ENCODE measurements at places on chromosomes 13 and 19.

GRCh38 chr13:106407338-106407737 is 128.1 kb downstream of the EFNB2 start:
- DNase-seq, result no peak

GRCh38 chr13:70390064-70390463 is 281.8 kb upstream of the KLHL1 start:
- DNase-seq, result no peak

GRCh38 chr13:93771782-93772181 is 545.2 kb downstream of the GPC6 start:
- DNase-seq, result no peak

DNA sequence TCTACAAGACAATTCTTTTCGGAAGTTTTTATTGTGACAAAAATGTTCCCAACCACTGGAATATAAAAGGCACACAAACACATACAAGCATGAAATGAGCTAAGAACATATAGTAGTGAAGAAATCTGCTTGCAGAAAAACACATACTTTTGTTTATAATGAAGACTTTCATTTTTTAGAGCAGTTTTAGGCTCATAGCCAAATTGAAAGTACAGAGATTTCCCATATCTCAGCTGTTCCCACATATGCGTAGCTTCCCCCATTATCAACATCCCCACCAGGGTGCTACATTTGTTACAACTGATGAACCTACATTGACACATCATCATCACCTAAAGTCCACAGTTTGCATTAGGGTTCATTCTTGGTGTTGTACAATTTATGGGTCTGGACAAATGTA is 249.4 kb downstream of the KCTD12 start:
- no peak for DNase-seq

- DNase-seq, result no peak
Observed at GRCh38 chr19:19546751-19547162, 8.7 kb downstream of the CILP2 start.

DNA sequence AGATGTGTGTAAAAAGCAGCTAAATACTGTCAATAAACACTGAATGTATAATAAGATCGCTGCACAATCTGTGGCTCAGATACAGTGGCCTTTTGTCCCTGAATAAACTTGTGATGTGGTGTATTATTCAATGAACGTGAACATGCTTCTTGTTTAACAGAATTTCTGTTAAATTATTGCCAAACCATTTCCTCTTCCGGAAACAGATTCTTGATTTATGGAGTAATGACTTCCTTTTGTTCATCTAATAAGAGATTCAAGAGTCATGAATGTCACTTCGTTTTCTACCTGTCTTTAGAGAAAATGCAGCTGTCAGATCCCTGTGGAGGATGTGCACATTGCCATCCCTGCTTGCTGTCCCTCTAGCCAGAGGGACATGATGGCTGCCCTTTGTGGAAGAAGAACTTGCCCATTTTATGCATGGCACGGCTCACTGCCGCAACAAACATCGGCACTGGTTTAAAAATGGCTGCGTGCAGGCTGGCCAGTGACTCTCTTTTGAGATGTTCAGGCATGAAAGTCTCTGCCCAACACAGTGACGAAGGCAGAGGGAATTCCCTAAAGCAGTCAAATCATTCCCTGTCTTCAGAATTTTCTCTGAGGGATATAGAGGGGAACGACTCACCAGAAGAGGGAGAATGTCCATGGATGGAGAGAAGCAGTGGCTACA is 3.1 kb upstream of the TNFSF13B start:
- DNase-seq, result no peak

DNA sequence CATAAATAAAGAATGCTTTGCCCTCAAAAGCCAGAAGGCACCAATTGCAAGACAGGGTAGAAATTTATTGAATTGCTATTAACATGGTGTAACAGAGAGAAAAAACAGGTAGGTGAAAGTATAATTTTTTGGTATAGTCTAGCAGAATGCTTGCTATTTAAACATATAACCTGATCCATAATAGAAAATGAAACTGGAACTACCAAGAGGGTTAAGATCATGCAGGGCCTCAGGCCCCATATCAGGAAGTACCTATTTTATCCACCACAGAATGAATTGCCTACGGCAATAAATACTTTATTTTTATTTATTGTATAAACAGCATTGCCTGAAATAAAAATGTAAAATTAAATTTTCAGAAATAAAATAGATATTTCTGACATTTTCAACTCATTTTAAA is 159.5 kb downstream of the PRR20E start:
- DNase-seq, result no peak

GRCh38 chr13:68834375-68834774 is 1273.3 kb upstream of the ATXN8OS start:
- DNase-seq, result no peak

DNA sequence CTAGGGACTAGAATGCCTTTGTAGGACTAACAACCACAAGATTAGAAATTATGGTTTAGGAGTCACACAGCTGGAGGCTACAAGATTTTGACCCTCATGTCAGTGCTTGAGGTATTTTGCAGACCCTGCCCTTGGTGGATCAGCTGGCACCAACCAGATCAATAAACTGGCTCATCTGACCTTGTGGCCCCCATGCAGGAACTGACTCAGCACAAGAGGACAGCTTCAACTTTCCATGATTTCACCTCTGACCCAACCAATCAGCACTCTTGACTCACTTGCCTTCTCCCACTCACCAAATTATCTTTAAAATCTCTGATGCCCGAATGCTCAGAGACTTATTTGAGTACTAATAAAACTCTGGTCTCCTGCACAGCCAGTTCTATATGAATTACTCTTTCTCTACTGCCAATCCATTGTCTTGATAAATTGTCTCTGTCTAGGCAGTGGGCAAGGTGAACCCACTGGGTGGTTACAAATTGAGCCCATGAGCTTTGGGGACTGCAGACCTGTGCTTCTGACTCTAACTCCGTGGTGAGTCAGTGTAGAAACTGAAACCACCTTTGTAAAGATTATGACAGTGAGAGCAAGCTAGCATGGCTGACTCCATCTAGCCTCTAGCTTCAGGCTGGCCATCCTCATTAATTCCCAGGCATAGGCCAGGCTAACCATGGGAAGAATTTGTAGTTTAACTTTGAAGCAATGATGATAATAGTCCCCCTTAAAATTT is 33.9 kb upstream of the CEACAM8 start:
- no peak for DNase-seq

GRCh38 chr13:44884076-44884729 is 105.1 kb downstream of the NUFIP1 start:
- DNase-seq, result no peak

DNA sequence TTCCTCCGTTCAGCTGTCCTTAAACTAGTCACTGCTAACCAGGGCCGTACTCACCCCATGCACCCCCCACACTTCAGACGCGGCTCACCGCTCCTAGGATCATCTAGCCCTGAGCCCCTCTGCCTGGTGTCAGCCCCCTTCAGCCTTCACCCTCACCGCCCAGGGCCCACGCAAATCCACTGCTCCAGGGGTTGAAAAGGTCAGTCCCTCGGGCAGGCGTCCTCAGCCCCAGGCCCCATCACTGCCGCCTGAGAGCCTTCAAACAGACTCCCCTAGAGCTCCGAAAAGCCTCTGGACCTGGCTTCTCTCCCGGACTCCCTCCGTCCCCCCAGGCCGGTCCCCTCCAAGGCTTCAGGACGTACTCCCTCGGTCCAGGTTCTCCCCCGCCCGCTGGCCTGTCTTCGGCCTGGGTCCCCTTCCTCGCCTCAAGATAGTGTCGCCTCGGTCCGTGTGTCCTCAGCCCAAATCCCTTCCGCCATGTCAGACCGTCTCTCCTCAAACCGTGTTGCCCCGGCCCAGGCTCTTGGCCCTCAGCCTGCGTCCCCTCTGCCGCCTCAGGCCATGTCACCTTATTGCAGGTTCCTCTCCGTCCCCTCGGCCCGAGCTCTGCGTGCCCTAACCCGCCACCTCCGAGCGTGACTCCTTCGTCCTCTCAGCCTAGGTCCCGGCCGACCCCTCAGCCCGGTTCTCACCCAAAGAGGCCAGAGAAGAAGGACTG is 553 bp downstream of the NAPA start:
- no peak for DNase-seq

- DNase-seq, result no peak
Observed at GRCh38 chr19:14072535-14073260, at the start of gene MISP3. TSS of gene MISP3 (plus strand) at chr19:14072786. CDS start at chr19:14073310, 524 bp downstream.

GRCh38 chr13:36418022-36418805 is 14.1 kb upstream of the CCNA1 start:
- no peak for DNase-seq

DNA sequence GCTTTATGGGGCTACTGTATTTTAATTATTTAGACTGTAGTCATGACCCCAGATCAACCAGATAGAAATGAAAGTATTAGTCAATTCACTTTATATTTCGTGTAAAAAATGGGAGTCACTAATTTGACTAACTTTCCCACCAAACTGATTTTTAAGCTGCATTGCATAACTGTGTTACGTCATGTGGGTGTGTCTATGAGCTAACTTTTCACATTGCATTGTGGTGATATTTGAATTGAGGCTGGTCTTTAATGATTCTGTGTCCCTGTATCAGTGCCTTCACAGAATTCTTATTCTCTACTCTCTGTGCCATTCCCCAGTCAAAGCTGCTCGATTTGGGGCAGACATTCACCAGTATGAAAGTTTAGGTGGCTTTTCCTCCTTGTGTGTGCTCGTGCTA is 172.7 kb upstream of the MAB21L1 start:
- DNase-seq, result no peak

- no peak for DNase-seq
Observed at GRCh38 chr13:97283888-97284287, 61.8 kb downstream of the MBNL2 start.

DNA sequence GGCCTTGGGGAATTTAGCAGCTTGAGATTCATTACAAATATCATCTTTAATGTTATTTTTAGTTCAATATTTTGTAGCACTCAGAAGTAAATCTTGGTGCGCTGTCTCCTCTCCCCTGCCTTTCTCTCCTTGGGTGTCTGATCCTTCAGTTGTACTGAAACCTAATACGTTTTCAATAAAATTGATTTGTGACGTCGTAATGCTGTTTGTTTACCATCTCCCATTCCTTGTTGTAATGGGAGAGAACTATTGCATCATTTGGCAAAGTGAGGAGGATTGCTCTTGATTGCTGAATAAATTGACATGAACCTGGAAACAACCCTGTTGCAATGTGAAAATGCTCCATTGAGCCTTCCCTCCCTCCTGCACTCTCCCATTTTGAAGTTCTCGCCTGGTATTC is 43.2 kb upstream of the TSHZ3 start:
- DNase-seq, result no peak

DNA sequence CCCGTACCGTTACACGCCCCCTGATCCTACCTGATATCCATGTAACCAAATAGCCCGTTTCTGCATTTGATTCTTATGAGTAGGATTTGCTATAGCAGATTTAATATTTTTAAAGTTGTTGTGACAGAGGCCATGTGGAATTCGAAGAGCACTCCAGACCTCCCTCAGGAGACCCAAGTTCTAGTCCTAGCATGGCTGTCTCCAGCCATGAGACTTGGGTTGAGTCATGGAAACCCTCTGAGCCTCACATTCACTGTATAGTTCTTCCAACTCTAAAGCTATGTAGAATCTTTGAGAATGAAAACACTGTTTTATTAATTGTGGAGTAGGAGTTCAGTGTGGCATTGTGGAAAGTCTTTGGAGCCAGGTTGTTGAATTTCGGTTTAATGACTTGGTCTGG is 8.0 kb upstream of the GPR183 start:
- DNase-seq, result no peak

DNA sequence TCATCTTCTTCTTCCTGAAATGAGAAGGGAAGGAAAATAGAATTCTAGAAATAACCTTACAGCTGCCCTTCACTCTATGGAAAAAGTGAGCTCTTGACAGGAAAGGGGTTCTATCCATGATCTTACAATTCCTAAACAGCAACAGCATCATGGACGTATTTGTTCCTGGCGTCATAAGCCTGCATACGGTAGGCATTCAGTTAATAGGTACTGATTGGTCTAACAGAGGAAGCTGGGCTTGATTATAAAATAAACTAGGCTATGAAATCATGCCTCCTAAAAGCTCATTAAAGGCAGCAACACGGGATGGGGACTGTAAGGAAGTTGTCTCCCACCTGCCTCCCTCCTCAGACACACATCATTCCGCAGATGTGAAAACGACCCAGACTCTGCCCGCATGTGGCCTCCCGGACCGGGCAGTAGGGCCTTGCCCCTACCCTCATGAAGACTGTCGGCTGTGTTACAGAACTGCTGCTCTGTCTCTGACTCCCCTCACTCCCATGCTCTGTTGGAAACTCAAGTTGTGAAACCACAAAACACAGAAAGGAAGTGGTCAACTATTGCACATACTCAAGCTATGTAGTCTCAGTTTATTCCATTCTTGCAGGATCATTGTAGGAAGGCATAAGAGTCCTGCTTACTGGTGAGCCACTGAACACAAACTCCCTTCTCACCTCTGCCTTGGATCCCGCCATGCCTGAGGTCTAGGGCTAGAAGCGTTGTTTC is 129.8 kb downstream of the DLEU7 start:
- DNase-seq, result no peak

DNA sequence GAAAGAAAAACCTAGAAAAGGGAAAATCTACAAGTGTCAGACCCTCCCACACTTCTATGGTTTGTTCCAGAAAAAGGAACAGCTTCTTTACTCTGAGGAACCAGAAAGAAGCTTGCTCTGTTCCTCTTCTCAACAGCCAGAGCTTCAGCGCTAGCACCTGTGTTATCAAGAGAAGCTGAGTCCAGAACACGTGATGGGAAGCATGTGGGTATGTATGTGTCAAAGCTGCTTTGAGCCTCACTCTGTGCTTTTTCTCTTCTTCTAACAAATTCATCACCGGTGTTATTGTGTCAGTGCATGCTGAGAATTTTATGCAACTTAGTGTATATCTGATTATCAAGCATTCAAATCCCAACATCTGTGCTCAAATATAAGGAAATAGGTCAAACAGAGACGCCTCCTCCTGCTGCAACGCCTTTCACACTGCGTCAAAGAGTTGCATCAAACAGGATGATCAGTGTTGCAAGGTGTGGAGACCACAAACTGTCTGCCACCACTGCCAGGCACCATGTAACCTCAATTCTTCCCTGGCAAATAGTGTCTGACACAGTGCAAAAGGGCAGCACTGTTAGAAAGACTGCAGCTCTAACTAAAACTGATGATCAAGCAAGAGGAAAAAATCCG is 83.9 kb downstream of the LRRC63 start:
- no peak for DNase-seq

DNA sequence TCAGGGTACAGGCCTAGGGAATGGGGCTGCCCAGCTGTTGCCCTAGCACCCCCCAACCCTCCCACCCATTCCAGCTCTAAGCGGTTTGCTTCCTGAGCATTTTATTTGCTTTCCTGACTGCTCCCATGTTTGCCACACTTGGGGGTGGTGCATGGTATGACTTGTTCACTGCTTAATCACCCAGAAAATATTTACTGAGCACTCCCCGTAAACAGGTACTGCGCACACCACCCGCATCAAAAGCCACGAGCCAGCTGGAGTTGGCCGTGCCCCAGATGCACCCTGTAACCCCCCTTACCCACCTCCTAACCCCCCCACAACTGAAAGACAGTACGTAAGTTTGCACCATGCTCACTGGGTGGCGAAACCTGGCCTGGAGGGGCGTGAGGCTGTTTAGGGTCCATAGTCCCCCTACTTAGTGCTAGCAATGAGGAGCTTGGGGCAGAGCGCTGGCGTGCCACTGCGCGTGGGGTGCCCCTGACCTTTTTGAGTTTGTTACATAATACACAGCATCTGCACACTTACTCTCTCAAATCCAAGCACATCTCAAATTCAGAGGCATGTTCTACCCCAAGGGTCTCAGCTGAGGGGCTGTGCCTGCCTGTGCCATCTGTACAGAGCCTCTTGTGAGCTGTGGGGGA is 29.8 kb downstream of the DPF1 start:
- DNase-seq, result no peak

All from NCI-H2107 (cell line).